Endodermal cell (in vitro differentiated cells): ENCODE measurements at places on chromosomes 1 and 21. TPM values are rescaled to one million over a fixed set of nuclear protein-coding genes. Genes with fewer than 3 reads are reported as not detected.

The FCRL2 gene
- total RNA-seq, result not detected in 2 replicates

DNA sequence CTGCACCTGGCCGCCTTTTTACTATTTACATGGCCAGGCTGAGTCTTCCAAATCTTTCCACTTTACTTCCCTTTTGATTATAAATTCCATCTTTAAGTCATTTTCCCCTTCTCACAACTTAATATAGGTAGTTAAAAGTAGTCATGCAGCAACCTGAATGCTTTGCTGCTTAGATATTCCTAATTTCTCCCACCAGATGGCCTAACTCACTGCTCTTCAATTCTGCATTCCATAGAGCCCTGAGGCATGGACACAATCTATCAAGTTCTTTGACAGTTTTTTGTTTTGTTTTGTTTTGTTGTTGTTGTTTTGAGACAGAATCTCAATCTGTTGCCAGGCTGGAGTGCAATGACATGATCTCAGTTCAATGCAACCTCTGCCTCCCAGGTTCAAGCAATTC lies 21.7 kb upstream of the FAAH start:
- DNase-seq, result no peak

DNA sequence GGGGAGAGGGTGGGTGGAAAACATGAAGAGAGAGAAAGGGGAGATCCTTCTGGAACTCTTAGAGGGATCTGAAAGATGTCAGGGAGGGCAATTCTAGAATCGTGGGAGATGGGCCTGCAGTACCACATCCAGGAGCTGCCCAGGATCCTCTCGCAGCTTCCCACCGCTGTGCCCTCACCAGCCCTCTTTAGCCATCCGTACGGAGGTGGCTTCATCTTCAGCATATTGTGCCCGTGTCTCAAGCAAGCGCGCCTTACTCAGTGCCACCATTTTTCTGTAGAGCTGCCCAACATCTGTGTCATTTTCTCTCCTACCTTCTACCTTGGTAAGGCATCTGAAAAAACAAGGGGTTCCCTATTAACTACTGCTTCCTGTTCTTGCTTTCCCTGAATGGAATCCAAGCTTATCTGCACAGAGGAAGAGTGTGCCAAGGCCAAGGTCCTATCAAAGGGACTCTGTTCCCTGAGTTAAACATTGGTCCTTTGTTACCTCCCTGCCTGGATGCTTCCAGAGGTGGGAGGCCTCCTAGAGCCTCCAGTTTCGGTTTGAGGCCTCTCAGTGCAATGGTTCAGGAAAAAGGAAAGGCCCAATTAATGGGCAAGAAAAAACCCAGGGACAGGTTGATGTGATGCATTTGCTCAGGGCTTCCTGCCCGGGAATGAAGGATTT lies 23.2 kb downstream of the C1orf116 start:
- no peak for DNase-seq

DNA sequence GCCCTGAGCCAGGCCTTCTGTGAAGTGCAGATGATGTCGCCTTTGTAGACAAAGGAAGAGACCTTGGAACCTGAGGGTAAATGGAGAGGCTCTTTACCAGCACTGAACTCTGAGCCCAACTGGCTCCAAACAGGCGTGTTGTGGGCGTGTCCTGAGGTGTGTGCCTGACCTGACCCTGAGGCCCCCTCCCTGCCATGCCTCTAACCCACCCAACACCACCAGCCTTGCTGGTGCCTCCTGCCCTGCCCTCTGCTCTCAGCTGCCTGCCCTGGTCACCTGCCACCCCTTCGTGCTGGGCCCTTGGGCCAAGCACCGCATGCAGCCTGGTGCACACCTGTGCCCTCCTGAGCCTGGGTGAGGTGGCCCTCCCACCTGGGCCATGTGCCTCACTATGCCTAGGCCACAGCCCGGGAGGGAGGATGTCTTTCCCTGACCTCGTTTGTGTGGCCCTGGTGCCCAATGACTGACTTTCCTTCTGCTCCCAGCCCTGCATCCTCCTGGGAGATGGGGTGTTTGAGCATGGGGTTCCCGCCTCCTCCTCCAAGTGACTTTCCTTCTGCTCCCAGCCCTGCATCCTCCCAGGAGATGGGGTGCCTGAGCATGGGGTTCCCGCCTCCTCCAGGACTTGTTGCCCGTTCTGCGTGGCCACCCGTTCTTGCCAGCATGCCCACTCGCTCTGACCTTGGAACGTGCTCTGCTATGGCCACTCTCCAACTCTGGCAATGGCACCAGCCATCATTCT lies 157.0 kb downstream of the PCBP3 start:
- no peak for DNase-seq

GRCh38 chr1:78681265-78681664 lies 31.6 kb downstream of the IFI44 start:
- DNase-seq, result no peak
